Renal cortical epithelial cell (primary cell): ENCODE measurements at places on chromosomes 5 and 9. TPM values are rescaled to one million over a fixed set of nuclear protein-coding genes. Genes with fewer than 3 reads are reported as not detected.

OR1J2 gene
- not detected in 2 replicates for total RNA-seq

DMGDH gene
- total RNA-seq: 4.5 and 9.3 TPM in 2 replicates

PCDHB10 gene
- 0.35 and 0.85 TPM in 2 replicates for total RNA-seq

TRIM36 gene
- total RNA-seq: 2.6 and 4.0 TPM in 2 replicates

TRIO gene
- 205 and 408 TPM in 2 replicates for total RNA-seq

SMIM33 gene
- total RNA-seq: not detected in 2 replicates

HRH2 gene
- total RNA-seq: 0.10 TPM in 1 of 2 replicates, not detected in the other

PCDHB15 gene
- total RNA-seq: under 0.01 and 1.3 TPM in 2 replicates
